Cortex of kidney (tissue), 1 donor: ENCODE measurements at places on chromosomes 6 and 20.

DNA sequence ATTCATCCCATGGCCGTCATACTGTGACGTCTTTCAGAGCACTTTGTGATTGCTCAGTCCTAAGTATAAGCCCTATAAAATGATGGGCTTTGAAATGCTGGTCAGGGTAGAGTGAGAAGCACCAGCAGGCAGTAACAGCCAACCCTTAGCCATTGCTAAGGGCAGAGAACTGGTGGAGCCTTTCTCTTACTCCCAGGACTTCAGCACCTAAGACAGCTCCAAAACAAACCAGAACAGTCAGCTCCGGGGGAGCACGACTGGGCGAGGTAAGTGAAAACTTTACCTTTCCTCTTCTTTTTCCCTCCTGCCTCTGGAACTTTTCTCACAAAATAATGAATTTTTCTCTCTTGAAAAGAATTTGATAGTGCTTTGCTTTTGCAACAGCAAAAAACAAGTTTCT lies at the start of gene VIP:
Gene VIP (plus strand): TSS at position 104 of the 400 bp plus-strand sequence. CDS start 1,381 bp downstream, outside the sequence.
- no peak for DNase-seq

DNA sequence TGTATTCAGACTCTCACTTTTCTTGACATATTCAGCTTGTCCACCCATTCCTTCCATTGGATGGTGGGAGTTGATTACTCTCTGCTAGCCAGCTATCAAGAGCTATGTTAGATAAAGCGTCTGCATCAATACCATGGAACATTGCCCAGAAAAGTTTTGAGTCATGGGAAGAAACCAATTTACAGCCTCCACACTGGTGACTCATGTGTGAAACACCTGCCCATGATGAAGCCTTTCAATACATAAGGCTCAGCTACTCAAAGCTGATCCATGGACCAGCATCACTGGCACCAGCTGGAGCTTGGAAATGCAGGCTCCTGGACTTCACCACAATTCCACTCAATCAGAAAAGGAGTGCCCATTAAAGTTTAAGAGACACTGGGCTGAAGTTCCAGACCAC lies 16.1 kb downstream of the PLA2G7 start:
- DNase-seq: no peak

GRCh38 chr6:21045135-21045700 lies 511.0 kb downstream of the CDKAL1 start:
- no peak for DNase-seq

DNA sequence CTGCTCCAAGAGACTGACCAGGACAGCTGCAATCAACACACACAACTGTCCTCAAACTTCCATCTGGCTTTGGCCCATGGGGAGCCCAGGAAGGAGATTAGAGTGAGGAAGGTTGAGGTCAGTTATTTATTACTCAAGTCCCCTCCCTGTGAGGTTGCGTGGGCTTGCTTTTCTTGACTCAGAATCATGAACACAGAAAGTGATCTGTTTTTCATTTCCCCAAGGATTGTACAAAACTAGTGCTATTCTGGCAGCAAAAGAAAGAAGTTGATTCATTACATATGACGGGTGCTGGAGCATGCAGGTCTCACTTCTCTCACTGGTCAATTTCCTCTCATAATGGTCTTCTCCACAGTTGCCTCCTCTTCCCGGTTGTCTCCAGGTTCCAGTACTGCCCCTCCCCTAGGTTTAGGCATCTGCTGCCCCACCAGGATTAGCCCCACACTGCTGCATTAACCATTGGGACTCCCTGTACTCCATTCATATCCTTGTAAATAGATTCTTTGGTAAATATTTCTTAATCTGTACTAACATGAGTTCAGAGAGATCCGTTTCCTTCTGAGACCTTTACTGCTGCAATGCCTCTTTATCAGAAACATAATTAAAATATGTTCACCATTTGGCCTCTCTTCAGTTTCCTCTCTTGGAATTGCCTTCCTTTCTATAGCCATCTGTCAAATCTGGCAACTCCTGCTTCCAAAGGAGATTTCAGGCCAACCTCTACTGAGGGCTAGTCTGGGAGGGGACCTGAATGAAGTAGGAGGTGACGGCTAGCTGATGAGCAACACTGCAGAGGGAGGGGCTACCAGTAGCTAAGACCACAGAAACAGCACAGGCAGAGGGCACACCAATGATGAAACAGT lies 888.8 kb downstream of the QKI start:
- no peak for DNase-seq

DNA sequence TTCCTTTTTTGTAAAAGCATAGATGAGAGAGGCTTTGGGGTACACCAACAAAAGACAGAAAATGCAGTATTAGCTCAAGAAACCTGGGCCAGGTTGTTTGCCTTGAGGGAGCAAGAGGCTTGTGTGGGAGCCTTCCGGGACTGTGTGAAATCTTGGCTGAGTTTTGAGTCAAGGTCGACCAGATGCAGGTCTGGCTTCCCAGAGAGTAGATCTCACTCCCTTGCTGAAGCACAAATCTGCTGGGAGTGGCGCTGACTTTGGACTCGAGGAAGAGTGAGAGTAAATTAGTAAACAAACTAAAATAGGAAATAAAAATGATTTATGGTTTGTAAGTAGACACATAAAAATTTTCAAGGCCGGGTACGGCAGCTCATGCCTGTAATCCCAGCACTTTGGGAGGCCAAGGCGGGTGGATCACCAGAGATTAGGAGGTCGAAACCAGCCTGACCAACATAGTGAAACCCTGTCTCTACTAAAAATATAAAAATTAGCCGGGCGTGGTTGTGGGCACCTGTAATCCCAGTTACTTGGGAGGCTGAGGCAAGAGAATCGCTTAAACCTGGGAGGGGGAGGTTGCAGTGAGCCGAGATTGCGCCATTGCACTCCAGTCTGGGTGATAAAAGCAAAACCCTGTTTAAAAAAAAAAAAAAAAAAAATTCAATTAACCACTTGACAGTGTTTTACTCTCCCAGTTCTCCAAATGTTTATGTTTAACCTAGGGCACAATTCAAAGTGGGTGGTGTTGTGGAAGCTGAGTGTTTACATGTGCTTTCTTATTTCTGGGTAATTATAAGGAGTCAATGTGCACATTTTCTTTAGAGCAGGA lies 27.7 kb upstream of the EDN1 start:
- no peak for DNase-seq

- DNase-seq: no peak
Measured at GRCh38 chr20:57624124-57624523, 3.9 kb upstream of the ZBP1 start.
